ENCODE measurements at places on chromosomes 5 and 9.

GRCh38 chr5:179264783-179265513, 80.3 kb downstream of the ADAMTS2 start:
- no peak for DNase-seq

DNA sequence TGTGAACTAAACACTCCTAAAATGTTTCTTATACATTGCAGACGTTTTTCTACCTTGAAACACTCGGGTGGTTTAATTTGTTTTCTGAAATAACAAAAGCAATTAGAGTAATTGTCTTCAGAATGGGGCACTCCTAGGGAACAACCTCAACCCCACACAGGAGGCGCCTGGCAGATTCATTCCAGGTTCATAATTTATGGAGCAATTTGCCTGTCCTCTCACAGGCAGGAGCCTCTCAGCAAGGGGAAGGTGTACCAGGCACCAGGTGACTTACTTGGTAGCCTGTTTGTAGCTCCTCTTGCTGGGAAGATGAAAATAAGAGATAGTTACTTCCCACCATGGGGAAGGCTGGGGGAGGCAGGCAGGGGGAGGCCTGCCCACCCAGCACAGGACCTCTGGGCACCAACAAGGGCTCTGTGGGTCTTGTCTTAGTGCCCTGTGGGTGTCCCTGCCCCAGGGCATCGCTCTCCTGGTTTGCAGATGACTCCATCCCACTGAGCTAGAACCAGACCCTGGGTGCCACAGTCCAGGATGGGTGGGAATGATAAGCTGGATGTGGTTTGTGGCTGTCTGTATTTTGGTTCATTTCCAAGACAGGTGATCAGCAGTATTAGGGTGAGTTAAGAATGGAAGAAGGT, 144.4 kb downstream of the FSTL4 start:
- no peak for DNase-seq

GRCh38 chr9:13491138-13491492, 211.6 kb upstream of the MPDZ start:
- no peak for DNase-seq

- DNase-seq, result no peak
These were observed 3.8 kb upstream of the EXOC3 start for GRCh38 chr5:439181-439580.

DNA sequence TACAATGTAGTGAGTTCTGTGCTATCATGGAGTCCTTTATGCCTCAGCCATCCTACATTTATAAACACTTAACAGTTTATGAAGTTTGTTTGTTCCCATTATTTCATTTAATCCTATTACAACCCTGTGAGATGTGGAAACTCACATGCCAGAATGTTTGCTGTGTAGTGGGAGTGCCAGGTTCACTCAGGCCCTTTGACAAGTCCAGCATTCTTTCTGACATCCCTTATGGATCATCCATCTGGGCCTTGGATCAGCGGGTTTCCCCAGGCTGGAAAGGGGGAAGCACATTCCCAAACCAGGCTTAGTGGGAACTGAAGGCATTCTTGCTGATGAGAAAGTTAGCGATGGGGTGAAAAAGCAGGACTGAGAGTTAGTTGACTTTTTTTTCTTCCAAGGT, 128.1 kb upstream of the OTULINL start:
- peak; percentile 53 for DNase-seq

DNA sequence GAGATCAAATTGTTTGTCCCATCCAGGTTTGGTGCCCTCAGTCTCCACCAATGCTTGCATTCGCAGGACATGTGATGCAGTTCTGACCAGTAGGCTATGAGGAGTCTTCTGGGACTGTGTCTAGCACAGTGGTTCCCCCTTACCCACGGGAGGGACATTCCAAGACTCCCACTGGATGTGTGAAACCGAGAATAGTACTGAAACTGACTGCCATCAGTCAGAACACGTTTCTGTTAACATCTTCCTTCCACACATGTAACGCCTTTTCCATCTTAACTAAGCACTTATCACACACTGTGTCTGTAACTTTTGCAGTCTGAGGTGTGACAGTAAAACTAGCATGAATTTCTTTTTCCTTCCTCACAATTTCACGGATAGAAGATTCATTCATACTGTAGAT, 74.7 kb downstream of the PTTG1 start:
- no peak for DNase-seq

GRCh38 chr5:142517840-142518239, 168.1 kb downstream of the FGF1 start:
- no peak for DNase-seq

DNA sequence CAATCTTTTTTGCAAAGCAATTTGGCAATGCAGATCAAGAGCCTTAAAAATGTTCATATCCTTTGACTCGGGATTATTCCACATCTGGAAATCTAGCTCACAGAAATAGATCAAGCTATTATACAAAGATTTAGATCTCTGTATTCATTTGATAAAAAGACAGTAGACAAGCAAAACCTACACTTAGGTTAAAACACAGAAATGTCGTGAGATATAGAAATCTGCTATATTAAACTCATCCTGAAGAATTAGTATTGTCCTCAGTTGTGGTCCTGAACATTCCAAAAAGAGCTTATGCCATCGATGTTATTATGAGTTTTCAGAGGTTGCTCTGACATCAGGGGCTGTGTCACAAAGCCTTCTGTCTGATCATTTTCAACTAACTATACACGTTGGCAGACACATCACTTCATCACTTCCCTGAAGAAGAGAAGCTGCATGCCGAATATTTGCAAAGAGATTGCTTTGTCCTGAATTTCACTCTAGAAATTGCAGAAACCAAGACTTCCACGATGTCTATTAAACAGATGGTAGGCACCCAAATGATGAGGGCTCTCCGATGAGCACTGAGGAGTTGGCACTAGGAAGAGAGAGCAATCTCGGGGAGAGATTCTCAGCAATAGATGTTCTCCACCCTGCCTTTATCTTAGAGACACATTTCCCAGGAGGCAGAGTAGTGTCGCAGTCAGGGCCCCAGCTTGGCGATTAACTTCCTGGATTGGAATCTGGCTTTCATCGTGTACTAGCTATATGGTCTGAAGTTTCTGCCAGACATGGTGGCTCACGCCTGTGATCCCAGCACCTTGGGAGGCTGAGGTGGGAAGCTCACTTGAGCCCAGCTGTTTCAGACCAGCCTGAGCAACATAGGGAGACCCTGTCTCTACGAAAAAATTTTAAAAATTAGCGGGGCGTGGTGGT, 1.9 kb upstream of the UBTD2 start:
- no peak for DNase-seq

DNA sequence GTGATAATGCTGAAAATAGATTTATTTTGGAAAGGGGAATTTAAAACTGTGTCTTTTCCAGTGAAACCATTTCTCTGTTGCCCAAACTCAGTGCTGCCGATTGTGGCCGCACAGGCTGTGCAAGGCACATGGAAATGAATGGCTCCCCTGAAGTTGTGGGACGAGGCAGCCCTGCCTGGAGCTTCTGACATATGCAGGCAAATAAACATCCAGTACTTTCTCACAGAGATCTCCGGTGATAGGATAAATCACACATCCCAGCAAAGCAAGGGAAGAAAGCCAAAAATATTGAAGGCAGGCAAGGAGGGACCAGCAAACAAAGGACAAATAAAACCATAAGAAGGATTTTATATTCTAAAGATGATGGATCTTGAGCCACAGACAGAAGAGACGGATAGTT, 464.5 kb downstream of the MTRR start:
- no peak for DNase-seq

All from fibroblast of skin of scalp (primary cell).